Endothelial cell (in vitro differentiated cells): ENCODE measurements at places on chromosomes 16 and 17.

GRCh38 chr16:14513389-14514107 lies 116.5 kb downstream of the PARN start:
- no peak for DNase-seq

DNA sequence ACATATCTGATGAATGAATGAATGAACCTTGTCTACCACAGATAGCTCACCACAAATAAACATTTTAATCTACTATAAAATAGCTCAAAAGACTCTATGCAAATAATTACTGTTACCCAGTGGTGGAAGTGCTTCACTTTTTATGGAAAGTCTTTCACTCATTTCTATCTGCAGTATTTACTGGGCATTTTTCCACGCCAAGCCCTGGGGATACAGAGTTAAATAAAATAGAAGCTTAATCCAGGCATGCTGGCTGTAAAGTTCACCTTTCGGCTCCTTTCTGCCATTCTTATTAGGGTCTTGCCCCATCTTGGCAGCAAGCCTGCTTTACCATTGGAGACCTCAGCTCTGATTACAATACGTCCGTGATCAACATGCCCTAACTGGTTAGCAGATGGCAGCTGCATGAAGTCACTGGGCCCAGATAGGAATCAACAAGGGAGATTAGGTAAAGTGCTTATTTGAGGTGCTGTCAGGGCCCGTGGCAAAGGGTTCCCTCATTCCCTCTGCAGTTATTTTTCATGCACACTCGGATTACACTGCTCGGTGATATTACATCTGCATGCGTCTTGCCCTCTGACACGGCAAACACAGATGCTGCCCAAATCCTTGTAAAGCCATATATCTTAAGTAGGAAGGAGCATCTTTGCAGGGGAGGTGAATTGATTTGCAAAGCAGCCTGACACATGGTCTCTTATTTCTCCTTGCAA lies 648.9 kb downstream of the WWOX start:
- DNase-seq: no peak

DNA sequence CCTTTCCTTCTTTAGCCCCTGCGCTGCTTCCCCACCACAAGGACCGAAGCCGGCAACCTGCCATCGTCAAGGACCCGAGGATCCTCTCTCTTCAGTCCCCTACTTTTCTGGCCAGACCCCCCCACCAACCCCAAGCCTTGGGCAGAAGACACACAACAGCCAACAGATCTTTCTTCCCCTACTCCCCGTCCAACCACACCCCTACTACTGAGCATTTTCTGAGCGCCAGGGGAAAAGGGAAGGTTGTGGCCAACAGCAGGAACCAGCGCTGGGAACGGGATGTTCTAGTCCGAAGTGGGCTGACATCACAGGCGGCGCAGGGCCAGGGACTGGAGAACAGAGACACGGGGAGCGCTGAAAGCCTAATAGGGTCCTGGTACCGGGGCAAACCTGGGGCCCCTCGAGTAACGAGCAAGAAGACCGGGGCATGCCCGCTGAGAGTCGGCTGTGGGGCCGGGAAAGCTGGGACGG lies 528 bp downstream of the PER1 start:
- DNase-seq: peak; percentile 46

DNA sequence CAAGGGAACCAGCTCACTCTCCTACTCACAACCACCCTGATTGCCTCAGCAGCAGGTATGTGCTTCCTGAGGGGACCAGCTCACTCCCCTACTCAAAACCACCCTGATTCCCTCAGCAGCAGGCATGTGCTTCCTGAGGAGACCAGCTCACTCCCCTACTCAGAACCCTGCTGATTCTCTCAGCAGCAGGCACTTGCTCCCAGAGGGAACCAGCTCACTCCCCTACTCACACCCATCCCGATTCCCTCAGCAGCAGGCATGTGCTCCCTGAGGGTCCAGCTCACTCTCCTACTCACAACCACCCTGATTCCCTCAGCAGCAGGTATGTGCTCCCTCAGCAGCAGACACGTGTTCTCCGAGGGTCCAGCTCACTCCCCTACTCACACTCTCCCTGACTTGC lies 26.1 kb upstream of the COG7 start:
- DNase-seq: no peak

DNA sequence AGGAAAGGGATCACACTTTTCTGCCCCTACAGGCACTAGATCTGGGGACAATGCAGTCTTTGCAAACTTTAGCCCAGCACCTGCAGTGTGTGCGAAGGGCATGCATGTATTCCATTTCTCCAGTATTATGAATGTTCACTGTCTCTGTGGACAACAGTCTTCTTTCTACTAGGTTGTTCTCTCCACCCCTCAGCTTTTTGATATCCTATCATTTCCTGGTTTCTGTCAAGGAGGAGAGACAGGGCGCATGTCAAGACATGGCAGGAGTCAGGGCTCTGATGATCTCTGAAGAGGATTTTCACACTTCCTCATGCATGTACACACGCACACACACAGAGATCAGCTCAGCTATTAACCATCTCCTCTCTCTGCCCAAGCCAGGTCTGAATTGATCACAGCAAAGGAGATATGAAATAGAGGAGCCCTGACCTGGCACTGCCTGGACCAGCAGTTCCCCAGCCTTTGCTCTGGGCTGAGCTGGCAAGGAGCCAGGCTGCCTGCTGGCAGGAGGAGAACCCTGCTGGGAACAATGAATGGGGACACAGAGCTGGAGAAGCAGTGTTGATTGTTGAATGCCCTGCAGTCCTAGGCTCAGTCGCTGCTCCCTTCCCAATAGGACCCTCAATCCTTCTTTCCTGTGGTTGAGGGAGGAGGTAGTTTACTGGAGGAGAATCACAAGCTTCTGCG lies 2.6 kb downstream of the GPR179 start:
- DNase-seq: no peak

GRCh38 chr16:51834133-51834532 lies 683.1 kb upstream of the SALL1 start:
- no peak for DNase-seq

DNA sequence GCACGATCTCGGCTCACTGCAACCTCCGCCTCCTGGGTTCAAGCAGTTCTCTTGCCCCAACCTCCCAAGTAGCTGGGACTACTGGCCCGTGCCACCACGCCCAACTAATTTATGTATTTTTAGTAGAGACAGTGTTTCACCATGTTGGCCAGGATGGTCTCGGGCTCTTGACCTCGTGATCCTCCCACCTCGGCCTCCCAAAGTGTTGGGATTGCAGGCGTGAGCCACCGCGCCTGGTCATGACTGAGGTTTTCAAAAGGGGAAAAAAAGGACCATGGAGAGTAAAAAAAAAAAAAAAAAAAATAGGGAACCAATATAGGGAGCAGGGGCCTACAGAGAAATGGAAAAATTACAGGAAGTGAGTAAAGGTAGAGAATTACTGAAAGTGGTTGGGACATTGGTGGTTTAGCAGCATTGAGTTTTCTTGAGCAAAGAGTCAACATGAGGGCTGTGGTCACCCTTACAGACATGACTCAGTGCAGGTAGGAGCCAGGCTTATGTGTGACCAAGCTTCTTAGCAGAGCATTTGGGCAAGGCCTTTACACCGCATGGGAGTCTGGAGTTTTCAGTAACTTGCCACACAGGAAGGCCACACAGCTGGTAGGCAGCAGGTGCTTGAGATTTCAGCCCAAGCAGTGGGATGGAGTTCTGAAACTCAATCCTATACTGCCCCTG lies 447.3 kb downstream of the HS3ST3B1 start:
- DNase-seq: no peak

DNA sequence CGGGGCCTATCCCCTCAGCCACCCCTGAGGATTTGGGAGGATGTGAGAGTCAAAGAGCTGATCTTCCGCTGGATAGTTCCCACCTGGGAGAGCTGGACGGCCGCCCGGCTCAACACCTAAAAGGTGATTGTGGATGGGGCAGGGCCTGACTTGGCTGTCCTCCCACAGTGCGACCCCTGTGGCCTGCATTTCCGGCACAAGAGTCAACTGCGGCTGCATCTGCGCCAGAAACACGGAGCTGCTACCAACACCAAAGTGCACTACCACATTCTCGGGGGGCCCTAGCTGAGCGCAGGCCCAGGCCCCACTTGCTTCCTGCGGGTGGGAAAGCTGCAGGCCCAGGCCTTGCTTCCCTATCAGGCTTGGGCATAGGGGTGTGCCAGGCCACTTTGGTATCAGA lies 4.5 kb downstream of the BCL6B start:
- DNase-seq: no peak

DNA sequence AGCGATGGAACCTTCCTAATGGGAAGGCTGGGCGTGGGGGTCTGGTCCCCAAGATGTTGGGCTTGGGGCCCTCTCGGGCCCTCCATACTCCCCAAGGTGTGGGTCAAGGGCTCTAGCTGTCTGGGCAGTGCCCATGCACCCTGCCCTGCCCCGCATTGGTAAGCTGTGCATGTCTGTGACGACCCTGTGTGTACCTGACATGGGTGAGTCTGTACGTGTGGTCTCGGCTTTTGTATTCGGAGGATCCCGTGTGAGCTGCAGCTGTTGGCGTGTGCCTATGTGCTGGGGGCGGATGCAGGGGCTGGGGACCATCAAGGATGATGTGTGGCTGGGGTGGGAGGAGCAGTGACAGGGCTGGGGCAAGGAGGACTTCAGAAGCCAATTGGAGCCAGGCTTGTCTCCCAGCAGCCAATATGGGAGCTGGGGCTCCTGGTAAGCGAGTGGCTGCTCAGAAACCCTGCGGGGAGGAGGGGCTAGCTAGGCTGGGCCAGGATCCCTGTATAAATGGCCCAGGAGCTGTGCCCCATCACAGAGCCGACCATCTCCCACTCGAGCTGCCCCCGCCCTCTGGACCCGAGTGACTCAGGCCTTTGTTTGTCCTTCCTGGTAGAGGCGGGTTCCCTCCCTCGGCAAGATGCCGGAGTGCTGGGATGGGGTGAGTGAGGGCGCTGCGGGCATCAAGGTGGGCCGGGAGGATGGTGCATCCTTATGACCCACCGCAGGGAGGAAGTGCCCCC lies at the start of gene NDRG4:
NDRG4 (plus strand) TSS at position 529 of the 737 bp plus-strand sequence; CDS start at position 635, 106 bp downstream.
- peak; percentile 52 for DNase-seq

DNA sequence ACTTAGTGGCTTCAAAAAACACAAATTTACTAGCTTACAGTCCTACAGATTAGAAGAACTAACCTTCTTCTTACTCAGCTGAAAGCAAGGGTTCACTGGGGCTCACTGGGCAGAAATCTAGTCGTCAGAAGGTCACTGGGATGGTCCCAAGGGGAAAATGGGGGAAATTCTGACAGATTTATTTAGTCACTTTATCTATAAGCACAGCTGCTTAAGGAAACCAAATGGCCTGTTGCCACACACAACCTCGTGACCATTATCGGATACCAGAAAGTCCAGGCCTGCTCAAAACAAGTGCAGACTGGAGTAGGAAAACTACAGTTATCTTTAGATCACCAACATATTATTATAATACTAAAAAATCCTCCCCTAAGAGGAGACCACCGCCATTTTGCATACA lies 374.6 kb upstream of the ASIC2 start:
- DNase-seq: no peak

GRCh38 chr17:8580952-8581658 lies 49.4 kb downstream of the MYH10 start:
- no peak for DNase-seq

- DNase-seq: no peak
These were observed 25.3 kb upstream of the N4BP1 start for GRCh38 chr16:48635199-48635718.

DNA sequence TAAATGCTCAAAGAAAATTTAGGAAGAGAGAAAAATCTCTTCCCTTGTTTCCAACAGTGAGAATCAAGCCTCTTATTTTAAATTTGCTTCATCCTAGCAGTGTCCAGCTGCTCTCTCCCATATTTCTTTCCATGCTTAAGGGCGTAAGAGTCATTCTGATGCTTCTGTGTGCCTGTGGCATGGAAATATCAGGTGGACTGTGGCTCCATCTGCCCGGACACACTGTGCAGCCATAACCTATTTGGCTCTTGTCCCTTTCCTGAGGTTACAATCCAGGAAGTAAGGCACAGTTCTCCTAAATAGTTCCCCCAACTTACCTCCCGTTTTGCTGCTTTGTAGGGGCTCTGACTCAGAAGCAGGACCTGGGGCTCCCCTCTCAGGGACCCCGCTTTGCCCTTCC lies 6.3 kb upstream of the KRT222 start:
- DNase-seq: no peak

- DNase-seq: no peak
These were observed 41.8 kb downstream of the TNRC6A start for GRCh38 chr16:24771132-24771778.

DNA sequence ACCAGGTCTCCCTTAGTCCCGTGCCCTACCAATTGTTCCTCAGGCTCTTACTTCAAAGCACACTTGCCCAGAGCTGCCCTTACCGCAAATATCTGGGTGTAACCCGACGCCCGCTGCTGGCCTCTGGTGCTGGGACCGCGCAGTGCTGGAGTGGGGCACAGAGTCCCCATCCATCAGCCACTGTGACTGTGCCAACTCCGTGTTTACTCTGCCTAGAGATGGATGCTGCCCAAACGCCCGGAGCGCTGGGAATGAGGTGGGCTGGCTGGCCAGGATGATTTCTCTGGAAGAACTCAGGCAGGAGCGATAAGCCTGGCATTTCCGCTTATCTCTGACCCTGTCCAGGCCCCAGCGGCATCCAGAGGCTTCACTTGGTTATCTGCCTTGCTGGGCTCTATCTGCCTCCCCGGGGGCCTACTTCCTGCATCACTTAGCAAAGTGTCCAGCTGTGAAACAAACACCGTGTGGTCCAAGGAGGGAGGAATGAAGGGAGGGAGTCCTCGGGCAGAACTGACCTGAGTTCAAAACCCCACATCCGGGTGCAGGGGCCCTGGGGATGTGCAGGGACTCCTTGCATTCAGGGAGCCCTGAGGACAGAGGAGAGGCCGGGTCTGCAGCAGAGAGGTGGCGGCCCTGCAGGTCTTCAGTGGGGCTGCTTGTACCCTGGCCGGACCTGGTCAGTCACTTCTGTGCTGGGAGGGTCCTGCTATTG lies 9.4 kb upstream of the MYLK3 start:
- no peak for DNase-seq

- no peak for DNase-seq
These were observed 29.7 kb downstream of the MBTPS1 start for GRCh38 chr16:84087001-84087400.

- no peak for DNase-seq
These were observed 24.3 kb upstream of the CDH15 start for GRCh38 chr16:89147085-89147817.

- no peak for DNase-seq
These were observed 469 bp downstream of the AMZ2 start for GRCh38 chr17:68248199-68248825.

GRCh38 chr16:22664132-22664531 lies 149.8 kb upstream of the HS3ST2 start:
- no peak for DNase-seq
